ENCODE measurements at places on chromosomes 16 and 17.

DNA sequence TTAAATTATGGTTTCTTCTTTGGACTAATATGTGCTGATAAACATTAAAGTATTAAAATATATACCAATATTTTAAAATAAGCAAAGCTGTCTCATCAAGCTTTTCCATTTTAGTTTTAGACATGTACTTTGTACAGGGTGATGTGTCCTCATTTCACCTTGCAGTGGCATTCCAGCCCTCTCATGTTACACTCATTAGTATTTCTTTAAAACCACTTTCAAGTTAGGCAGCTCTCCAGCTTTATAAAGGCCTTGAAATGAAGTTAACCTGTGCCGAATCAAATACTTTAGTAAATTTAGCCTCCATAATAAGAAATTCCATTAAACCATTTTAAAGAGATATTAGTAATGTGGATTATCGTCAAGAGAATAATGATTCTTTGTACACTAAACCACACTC lies 107.6 kb upstream of the HLF start:
- peak; percentile 86 for DNase-seq

DNA sequence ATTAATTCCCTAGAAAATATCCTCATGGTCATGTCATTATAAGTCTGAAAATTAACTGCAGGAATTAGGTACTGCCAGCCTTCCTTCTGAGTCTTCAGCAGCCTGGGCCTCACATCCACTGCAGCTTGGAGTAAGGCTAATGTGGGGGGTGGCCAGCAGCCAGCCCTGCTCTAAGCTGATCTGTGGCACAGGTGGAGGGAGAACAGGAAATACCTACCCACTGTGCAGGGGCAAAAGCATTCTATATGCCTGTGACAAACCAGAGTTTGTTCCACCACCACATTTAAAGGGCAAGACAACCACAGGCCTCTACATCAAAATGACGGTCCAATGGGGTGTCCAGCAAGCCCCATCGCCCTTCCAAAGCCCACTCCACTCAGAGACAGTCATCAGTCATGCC lies 9.4 kb downstream of the NPRL3 start:
- DNase-seq, result no peak

- DNase-seq, result no peak
Observed at GRCh38 chr16:52546291-52547003, 496 bp downstream of the TOX3 start.

GRCh38 chr17:10772425-10773380 lies 31.2 kb downstream of the TMEM238L start:
- no peak for DNase-seq

DNA sequence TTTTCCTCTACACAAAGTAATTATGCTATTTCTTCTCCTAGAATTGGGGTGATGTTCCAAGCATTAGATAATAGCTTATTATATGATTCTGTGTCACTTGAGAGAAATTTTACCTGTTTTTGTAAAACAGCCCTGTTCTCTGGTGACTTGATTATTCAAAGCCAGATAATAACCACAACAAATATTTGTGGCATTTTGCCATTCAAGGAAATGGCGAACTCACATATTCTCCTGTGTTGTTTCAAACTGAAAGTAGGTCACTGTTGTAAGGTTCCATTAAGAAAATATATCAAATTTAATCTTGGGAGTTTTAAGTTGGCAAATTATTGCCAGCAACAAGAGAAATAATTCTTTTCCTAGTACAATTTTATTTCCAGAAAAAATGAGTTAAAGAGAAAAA lies 124.8 kb downstream of the STXBP4 start:
- DNase-seq, result peak; percentile 20

- DNase-seq, result no peak
Observed at GRCh38 chr17:78618264-78619066, 41.3 kb upstream of the DNAH17 start.

GRCh38 chr17:2959371-2960130 lies 103.9 kb downstream of the OR1D5 start:
- DNase-seq, result no peak

- no peak for DNase-seq
Observed at GRCh38 chr16:56763291-56763916, 33.5 kb downstream of the NUP93 start.

GRCh38 chr17:40553694-40554534 lies 11.4 kb downstream of the CCR7 start:
- no peak for DNase-seq

DNA sequence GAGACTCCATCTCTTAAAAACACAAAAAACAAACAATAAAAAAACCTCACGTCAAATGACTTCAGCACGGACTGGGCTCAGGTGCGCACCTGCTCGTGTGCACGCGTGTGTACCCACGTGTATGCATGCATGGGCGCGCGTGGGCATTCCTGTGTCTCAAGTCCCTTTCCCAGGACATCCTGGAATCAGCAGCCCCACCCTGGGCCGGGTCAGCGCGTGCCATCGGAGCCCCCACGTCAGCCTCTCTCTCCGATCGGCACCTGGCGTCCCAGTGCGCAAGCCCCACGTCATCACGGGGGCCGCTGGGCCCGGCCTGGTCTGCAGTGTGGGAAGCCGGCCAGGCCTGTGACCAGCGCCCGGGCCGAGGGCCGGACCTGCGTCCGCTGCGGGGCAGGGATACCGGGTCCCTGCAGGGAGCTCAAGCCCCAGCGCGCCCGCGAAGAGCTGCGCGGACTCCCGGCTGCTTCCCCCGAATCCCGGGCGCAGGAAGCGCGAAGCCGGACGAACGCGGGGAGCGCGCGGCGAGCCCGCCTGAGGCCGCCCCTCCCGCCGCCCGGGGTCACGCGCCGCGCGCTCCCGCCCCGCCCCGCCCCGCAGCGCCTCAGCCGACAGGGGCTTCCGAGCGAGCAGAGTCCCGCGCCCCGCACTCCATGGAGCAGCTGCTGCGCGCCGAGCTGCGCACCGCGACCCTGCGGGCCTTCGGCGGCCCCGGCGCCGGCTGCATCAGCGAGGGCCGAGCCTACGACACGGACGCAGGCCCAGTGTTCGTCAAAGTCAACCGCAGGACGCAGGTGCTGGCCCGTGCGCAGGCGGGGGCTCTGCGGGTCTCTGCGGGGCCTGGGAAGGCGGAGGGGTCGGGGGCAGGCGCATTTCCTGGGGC lies at the start of gene FN3K:
Gene FN3K (plus strand): TSS at position 629 of the 880 bp plus-strand sequence. CDS start 22 bp downstream, at position 651.
- DNase-seq, result peak; percentile 37

GRCh38 chr17:73174126-73174525 lies 9.3 kb downstream of the SSTR2 start:
- DNase-seq, result no peak

- DNase-seq, result no peak
Observed at GRCh38 chr17:31299624-31300023, 2.6 kb upstream of the OMG start.

All from M059J (cell line).